ENCODE measurements at places on chromosomes 3 and 15.
A peak's percentile ranks its signal among the peaks of the same experiment; 100 is the strongest.

GRCh38 chr3:177835917-177836316 lies 638.6 kb upstream of the TBL1XR1 start:
- DNase-seq = no peak

GRCh38 chr3:124519591-124520194 lies 210.6 kb upstream of the UMPS start:
- no peak for DNase-seq

DNA sequence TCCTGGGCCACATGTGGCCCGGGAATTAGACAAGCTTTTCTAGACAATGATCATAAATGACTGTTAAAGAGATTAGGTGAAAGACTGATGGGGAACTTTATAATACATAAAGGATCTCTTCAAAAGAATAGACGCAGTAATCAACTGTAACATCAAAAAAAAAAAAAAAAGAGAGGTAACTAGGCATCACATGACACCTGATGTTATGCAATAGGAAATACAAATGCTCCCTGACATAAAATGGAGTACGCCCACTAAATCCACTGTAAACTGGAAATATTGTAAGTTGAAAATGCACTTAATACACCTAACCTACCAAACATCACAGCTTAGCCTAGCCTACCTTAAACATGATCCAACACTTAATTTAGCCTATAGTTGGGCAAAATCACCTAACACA lies 27.2 kb downstream of the GSK3B start:
- DNase-seq = no peak

DNA sequence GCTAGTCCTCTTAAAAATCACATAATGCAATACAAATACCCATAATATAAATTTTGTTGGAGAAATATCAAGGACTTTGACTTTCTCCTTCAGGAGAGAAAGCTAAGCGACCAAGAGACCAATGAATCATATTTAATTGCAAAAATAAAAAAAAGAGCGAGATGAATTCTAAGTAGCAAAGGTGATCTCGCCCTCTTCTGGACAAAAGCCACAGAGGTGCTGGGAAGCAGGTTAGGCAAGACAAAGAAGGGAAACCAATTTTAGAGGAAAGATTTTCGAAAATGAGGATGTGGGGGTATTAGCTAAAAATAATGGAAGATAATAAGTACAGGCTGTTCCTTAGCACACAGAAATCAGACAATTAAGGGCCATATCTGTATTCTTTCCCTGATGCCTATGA lies 111.4 kb upstream of the PLAAT1 start:
- no peak for DNase-seq

GRCh38 chr3:56754741-56755417 lies 46.9 kb downstream of the ARHGEF3 start:
- peak; percentile 50 for DNase-seq

GRCh38 chr3:128195802-128196201 lies 42.5 kb downstream of the EEFSEC start:
- no peak for DNase-seq

DNA sequence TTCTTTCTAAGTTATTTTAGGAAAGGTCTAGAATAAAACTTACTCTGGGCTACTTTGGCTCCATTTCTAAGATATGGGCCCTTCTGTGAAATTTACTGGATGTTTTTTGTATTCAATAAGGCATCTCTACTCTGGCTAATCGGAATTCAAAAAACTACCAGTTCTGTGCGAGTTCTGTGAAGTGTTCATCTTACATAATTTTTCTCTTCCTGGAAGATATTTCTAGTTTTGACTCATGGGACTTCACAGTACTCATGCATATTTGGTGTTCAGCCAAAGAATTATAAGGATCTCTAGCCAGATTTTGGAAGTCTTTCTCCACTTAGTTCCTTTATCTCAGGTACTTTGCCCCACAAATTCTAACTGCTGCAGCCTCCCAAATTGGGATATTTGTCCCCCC lies 46.4 kb upstream of the MBNL1 start:
- DNase-seq = no peak

- DNase-seq = peak; percentile 75
Observed at GRCh38 chr3:39260957-39261356, 18.9 kb downstream of the CX3CR1 start.

Data from lung (tissue), 17 donors.